ENCODE measurements at places on chromosomes 1 and 21. TPM values are rescaled to one million over a fixed set of nuclear protein-coding genes. Genes with fewer than 3 reads are reported as not detected.

DNA sequence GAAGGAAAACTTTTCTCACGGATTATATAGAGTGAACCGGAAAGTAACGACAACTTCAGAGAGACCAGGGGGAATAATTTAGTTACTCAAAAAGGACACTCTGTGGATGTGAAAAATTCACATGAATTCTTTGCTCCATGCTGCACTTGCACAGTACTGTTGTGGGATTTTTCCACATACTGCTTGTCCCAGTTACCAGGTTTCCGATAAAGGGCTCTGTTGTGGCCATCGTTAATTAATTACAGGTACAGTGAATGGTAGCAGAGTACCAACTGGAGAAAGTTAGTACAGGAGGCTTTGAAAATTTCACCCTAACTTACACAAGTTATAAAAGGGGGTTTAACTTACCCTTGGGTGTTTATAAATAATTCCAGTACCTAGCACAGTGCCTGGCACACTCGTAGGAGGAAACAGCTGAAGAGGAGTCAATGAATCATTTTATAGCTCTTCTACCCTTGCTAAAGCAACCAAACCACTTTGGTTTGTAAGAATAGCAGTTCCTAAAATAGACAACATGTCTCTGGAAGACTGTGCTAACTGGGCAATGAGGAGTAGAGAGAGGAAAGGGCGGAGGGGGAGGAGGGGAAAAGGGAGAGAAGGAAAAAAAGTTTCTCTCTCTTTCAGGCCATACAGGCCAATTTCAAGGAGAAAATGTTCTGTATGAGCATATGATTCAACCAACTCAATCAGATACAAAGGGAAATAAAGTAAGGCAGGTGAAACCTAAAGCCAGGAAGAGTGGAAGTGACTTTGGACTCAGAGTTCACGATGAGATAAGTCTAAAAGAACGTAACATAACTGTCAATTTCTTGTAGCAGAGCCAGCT, 98.3 kb upstream of the MAGI3 start:
- DNase-seq: no peak

- no peak for DNase-seq
Observed at GRCh38 chr1:188423073-188423472, 1594.3 kb downstream of the PLA2G4A start.

DNA sequence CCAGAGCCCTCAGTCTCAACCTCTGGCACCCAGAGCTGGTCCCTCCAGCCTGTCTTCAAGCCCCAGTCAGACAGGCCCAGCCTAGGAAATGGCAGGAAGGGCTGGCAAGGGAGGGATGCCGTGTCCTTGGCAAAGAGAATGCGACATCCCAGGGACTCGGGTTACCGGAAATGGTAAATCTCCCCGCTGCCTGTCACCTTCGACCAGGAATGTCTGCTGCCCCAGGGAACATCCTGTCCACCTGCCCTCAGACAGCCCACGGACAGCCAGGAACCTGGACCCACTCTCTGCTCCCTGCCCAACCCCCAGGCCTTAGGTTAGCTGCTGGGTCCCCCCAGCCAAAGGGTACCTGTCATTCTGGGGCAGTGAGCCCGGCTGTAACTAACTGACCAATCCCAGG, 23.9 kb downstream of the HSPG2 start:
- no peak for DNase-seq

DNA sequence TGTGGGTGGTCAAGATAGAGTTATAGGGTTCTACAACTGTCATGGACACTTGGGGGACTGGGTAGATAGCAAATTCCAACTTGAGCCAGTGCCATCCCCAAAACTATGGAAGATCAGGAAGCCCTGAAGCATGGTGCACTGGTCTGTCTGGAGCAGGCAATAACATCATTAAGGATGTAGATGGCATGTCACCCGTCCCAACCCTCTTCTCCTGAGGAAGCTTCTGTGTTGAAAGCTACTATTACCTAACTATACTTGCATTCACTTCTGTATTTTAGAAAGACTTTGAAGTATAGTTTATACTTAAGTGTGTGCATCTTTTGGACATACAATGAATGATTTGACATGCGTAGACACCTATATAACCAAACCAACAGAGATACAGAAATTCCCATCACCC, 32.9 kb downstream of the RABIF start:
- no peak for DNase-seq

- no peak for DNase-seq
Observed at GRCh38 chr1:25208561-25209222, 23.6 kb downstream of the SYF2 start.

DNA sequence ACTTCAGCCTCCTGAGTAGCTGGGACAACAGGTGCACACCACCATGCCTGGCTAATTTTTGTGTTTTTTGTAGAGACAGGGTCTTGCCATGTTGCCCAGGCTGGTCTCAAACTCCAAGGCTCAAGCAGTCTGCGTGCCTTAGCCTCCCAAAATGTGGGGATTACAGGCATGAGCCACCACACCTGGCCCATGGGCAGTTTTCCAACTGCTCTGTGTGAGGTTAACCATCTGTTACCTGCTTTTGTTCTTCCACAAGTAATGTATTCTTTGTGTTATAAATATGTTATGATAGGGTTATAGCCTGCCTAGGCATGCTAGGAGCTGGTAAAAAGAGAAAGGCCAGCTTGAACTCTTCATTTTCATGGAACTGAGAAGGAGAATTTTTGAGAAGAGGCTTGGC, 30.7 kb downstream of the TUFT1 start:
- no peak for DNase-seq

DNA sequence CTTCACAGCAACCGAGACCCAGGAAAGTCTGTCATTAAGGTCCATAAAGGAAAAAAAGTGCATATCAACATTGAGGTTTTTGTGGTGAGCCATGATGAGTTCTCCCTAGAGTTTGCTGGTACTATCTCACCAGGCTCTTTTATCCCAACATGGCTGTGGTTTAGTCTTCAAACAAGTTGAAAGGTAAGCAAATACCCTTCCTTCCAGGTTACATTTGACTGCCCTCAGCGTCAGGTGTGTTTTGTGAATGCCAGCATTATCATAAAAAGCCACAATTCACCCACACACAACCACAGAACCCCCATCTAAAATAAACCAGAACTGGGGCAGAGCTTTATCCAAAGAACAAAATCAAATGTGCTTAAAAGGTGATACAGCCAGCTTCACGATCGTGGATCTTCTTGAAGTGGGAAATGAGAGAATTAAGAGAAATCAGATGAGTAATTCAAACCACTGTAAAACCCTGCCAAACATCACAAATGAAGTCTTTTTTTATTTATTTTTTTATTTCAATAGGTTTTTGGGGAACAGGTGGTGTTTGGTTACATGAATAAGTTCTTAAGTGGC, 64.7 kb downstream of the SETD4 start:
- DNase-seq: no peak

DNA sequence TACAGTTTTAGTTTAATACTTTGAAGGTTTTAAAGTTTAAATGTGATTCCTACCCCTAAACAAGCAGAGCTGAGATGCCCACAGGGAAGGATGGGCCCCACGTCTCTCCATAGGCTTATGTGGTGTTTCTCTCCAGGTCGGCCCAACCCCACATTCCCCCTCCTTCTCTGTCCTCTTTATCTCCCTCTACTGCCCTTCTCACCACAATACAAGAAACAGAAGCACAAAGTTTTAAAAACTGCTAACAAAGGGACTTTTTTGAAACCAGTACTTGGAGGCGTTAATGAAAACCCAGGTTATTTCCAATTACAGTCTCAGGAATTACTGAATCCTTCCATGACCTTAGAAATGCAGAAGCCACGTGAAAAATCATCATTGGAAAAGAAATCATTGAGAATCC, 324.0 kb downstream of the NTNG1 start:
- DNase-seq: no peak

DNA sequence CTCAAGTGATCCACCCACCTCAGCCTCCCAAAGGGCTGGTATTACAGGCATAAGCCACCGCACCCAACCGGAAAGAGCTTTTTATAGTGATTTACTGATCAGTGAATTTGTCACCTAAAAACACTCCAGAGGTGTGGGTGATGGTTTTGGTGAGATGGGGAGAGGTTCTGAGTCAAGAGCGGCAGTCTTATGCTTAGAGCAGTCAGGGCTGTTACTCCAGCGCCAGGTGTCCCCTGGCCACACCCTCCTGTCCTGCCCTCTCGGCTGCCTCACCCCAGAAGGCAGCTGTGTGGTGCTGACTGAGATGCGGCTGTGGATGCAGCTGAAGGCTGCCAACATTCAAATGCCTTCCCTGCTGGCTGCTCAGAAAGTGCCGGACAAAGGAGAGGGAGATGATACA, 94.5 kb upstream of the LPGAT1 start:
- DNase-seq: no peak

GRCh38 chr1:196142111-196142640, 466.1 kb downstream of the KCNT2 start:
- DNase-seq: no peak

GRCh38 chr1:220732137-220732536, 16.0 kb upstream of the MTARC2 start:
- no peak for DNase-seq

GRCh38 chr1:109889094-109889493, 21.6 kb upstream of the CSF1 start:
- no peak for DNase-seq

DNA sequence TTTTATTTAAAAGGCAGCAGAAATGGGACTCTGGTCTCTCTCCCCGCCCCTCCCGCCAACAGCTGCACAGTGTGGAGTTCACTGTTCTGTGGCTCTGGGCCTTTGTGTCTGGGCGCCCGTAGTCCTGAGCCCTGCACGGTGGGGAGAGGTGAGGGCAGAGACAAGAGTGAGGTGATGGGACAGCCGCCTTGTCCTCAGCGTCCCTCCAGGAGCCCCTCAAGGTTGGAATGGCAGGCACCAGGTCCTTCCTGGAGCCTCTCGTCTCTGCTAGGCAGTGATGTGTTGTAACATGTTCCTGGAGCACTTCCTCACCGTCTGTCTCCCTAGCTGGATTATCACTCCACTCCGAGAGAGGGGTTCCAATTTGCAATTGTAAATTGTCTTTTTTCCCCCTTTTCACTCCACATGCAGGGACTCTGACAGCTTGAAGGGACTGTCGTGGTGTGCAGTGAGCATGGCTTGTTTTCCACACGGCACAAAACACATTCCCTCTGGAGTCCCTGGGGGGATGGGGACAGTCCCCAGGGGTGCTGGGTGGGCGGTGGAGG, 44.6 kb upstream of the C1orf174 start:
- no peak for DNase-seq

DNA sequence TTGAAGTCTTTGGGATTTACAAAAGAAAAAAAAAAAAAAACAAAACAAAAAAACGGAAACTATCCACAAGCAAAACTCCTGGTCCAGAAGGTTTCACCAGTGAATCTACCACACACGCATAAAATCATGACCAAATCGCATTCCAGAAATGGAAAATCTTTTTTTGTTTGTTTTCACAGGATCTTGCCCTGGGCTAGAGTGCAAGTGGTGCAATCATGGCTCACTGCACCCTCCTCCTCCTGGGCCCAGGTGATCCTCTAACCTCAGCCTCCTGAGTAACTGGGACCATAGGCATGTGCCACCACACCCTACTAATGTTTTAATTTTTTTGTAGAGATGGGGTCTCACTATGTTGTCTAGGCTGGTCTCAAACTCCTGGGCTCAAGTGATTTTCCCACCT, 100.5 kb downstream of the DYRK1A start:
- DNase-seq: no peak

DNA sequence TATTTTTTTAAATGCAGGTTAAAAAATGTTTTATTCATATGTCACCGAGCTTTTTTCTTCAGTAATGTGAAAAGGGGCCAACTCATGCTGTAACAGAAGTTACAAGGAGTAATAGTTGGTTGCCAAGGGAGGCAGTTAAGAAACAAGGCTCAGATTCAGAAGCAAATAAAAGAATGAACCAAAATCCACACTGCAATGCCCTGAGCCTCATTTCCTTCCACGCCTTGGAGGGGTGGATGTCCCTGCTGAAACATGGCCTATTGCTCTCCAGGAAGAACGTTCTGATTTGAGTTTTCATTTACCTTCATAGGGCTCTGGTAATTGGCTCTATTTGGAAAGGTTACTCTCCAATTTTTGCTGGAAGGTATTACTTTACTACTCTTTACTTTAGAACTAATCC, 24.4 kb downstream of the ALG14 start:
- no peak for DNase-seq

GRCh38 chr1:185096531-185096930, 51.2 kb downstream of the RNF2 start:
- DNase-seq: no peak

DNA sequence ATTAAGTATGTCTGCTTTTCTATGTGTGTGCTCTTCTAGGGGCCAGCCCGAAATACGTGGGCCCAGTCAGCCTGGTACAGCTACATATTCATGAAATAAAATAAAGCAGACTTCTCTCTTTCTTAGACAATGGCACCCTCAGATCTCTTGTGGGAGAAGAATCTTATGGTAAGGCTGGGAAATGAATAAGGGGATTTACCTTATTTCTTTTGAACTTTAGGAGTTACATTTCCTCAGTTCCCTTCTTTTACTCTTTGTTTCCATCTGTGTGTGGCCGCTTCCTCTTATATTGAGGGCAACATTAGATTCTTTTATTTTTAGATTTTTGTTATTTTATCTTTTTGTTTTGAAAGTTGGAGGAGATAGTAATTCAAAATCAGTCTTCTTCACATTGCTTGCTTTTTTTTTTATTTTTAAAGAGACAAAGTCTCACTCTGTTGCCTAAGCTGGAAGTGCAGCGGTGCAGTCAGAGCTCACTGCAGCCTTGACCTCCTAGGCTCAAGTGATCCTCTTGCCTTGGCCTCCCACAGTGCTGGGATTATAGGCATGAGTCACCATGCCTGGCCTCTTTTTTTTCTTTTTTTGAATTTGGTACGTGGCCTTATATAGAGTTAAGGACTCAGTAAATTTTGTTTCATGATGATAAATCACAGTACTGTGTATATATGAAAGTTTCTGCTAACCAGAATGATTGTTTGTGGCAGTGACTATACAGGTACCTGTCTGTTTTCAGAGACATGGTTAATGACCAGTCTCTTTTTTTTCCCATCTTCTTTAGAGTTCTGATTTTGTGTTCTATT, 9.1 kb downstream of the LAMC1 start:
- DNase-seq: no peak

DNA sequence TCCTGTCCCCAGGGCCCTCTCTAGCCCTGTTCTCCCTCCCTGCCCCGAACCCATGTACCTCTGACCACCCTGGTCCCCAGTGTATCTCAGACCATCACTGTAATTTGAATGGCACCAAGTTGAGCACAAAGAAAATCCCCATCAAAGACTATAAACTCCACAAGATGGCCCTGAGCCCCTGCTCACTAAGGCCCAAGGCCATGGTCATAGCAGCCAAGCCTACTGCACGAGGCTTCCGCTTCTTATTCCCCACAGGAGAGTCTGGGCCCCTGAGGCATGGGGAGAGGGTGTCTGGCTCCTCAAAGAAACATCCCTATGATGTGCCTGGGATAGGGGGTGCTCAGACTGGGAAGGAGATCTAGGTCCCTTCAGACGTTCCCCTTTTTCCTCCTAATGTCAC, 4.5 kb downstream of the ZNF683 start:
- DNase-seq: no peak

Gene DLGAP3
- total RNA-seq: 9.1 TPM

Gene AGRN
- total RNA-seq: 374 TPM

Gene CTTNBP2NL
- 84.0 TPM for total RNA-seq

Gene BEND5
- 9.1 TPM for total RNA-seq

Gene LINGO4
- 0.13 TPM for total RNA-seq
